ENCODE measurements at places on chromosomes 11 and 22. TPM values are rescaled to one million over a fixed set of nuclear protein-coding genes. Genes with fewer than 3 reads are reported as not detected.

CDC45 gene
- total RNA-seq = 1.1 TPM

ZNF143 gene
- total RNA-seq = 19.9 TPM

CASP12 gene
- total RNA-seq = 1.4 TPM

SMIM35 gene
- 0.13 TPM for total RNA-seq

P2RY6 gene
- 2.2 TPM for total RNA-seq

SART1 gene
- total RNA-seq = 48.6 TPM

KRTAP5-10 gene
- 2.9 TPM for total RNA-seq

PDGFD gene
- 3.4 TPM for total RNA-seq

WNT7B gene
- total RNA-seq = 58.6 TPM

- DNase-seq = no peak
Measured at GRCh38 chr11:112213753-112214152, 12.5 kb upstream of the PTS start.

- no peak for DNase-seq
Measured at GRCh38 chr22:25749420-25750169, 7.6 kb downstream of the MYO18B start.

GRCh38 chr11:65792456-65792855 lies 5.6 kb downstream of the OVOL1 start:
- DNase-seq = no peak

DNA sequence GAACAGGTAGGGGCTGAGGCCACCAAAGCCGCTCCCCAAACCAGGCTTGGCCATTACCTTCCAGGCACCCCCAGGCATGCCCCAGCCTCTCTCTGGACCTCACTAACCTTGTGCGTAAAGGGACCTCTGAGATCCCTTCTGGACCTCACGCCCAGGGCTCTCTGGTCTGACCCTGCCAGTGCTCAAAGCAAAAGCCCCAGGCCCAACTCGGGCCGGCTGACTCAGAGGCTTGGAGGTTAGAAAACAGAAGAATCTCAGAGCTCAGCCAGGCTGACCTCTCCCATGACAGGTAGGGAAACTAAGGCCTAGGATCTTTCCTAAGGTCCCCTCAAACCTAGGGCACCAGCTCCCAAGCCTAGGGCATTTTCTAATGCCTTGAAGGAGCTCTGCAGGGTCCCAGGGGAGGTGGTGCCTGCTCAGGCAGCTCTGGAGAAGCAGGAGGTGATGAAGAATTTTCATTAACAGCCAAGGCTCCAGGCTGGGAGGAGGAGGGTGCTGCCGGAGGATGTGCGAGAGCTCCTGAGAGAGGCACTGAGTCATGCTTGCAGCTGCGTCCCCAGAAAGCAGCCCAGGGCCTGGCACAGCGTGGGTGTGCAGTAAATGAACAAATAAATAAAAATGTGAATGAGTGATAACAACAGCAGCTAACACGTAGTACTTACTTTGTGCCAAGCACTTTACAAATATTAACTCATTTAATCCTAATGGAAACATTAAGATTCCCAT lies 25.6 kb downstream of the ARRB1 start:
- no peak for DNase-seq

GRCh38 chr22:46860562-46860961 lies 98.1 kb downstream of the TBC1D22A start:
- no peak for DNase-seq

GRCh38 chr11:130705670-130706421 lies 210.4 kb downstream of the SNX19 start:
- DNase-seq = no peak

GRCh38 chr22:40911772-40912171 lies 39.4 kb upstream of the RBX1 start:
- no peak for DNase-seq

GRCh38 chr11:110447897-110448745 lies 18.4 kb downstream of the FDX1 start:
- no peak for DNase-seq

- DNase-seq = no peak
Measured at GRCh38 chr11:130516554-130517505, 68.4 kb downstream of the ADAMTS15 start.

- no peak for DNase-seq
Measured at GRCh38 chr11:72573855-72574445, 100.3 kb downstream of the PDE2A start.

- DNase-seq = no peak
Measured at GRCh38 chr11:27379449-27379848, 16.4 kb upstream of the CCDC34 start.

DNA sequence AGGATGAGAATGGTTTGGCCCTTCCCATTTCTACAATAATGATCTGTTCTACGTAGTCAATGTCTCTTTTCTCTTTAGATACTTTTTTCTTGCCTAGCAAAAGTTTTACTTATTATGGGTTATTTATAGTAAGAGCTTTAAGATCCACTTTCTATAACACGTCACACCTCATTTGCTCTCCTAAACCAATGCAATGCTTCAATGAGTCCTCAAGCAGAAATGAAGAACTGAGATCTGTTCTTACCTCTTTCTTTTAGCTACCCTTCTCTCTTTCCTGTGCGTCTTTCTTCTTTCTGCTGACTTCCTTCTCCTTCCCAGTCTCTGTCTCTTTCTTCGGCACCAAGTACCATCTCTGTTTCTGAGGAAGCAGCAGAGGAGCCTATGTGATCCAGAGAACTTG lies 61.8 kb downstream of the SNX19 start:
- no peak for DNase-seq

DNA sequence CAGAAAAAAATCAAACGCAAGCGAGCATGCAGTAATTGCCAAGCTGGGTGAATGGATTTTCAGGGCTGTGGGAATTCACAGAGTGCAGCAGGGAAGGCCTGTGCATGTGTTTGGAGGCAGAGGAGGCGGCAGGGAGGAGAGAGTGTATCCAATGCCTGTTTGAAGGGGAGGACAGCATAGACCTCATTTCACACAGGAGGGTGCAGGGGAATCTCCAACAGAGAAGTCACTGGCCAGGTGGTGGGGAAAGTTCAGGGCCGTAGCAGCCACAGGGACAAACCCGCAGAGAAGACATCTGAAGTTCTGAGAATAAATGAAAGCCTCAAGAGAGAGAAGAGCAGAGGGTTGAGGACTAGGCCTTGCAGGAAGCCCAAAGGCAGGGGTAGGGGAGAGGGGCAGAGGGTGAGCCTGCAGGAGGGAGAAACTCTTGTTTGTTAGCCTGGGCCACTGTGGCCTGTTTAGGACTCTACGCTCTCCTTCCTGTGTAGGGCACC lies 19.2 kb upstream of the KDM2A start:
- no peak for DNase-seq

All from ureter (tissue), 1 donor.